ENCODE measurements at places on chromosomes 3 and 15.

GRCh38 chr3:51681453-51681852 is 10.4 kb downstream of the TEX264 start:
- DNase-seq: no peak

GRCh38 chr3:177624528-177625495 is 427.5 kb upstream of the TBL1XR1 start:
- no peak for DNase-seq

DNA sequence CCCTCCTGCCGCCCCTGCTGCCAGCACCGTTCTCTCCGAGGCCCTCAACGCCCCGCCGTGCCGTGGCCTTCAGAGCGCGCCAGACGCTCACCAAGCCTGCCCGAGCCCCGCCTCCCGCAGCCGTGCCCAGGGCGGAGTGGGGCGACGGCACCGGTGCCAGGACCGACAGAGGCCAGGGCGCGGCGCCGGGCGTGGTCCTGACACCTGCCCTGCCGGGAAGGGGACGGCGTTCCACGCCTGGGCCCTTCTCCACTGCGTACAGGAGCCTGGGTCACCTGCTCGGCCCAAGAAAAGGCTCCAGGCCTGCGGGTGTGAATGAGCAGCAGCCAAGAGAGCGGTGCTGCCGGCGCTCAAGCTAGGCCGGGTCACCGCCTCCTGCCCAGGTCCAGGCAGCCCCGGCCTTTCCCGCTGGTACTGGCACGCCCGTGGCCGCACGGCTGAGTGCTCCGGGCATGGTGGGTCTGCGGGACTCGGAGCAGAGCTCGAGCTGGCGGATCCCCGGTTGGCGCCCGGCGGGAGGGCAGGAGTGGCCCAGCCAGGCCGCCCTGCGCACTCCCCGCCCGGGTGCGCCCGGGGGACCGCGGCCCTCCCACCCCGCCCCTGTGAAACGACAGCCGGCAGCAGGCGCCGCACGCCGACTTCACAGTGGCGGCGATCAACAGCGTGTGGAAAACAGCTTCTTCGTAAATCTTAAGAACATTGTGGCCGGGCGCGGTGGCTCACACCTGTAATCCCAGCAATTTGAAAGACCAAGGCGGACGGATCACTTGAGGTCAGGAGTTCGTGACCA is 4.2 kb downstream of the OCA2 start:
- no peak for DNase-seq

GRCh38 chr3:183295211-183295610 is 42.2 kb downstream of the B3GNT5 start:
- DNase-seq: peak; percentile 84

- peak; percentile 59 for DNase-seq
These were observed 47.7 kb upstream of the FMN1 start for GRCh38 chr15:33242165-33242564.

DNA sequence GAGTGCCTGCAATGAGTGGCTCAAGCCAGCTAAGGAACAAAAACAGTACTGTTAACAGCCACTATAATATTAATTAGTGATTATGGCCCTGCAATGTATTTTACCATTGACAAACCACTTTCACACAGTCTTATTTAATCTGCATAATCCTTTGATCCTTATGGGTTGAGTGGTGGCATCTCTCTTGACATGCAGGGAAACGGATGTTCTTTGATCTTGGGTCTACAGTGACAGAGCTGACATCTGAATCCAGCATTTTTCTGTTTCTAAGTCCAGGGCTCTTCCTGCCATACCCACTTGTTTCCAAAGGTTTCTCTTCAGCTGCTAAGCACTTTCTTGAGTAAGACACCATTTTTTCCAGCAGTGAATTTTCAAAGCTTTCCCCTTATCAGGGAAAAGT is 277.7 kb upstream of the ROPN1 start:
- no peak for DNase-seq
